Hematopoietic multipotent progenitor cell treated with erythropoietin and hydrocortisone succinate and interleukin-3 and kit ligand, for 17 days (in vitro differentiated cells): ENCODE measurements at places on chromosomes 1 and 21.

DNA sequence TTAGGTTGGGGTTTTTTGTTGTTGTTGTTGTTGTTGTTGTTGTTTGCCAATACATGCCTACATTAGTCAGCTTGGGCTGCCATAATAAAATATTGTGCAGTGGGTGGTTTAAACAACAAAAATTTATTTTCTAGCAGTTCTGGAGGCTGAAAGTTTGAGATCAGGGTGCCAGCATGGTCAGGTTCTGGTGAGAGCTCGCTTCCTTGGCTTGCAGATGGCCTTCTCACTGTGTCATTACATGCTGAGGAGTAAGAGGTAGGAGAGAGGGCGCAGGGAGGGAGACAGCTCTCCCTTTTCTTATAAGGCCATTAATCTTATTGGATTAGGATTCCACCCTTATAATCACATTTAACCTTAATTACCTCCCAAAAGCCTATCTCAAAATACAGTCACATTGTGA, 52.7 kb downstream of the DIRAS3 start:
- no peak for DNase-seq

DNA sequence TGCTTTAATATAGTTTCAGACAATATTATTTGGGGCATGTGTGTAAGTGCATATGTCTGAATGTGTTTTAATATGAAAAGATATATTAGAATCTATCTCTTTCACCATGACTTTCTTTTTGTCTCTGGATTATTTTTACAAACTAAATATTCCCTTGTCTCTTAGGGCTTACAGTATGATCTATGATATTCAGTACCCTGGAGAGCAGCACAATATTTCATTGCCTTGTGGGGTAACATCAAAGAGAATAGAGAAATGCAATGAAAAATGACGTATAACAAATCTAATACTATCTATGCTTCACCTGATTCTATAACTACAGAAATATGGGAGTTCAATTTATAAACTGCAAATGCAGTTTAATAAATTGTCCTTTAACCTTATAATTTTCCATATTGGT, 2084.5 kb downstream of the MRPL39 start:
- no peak for DNase-seq

- DNase-seq, result no peak
Measured at GRCh38 chr1:218942431-218942830, 231.2 kb upstream of the LYPLAL1 start.

DNA sequence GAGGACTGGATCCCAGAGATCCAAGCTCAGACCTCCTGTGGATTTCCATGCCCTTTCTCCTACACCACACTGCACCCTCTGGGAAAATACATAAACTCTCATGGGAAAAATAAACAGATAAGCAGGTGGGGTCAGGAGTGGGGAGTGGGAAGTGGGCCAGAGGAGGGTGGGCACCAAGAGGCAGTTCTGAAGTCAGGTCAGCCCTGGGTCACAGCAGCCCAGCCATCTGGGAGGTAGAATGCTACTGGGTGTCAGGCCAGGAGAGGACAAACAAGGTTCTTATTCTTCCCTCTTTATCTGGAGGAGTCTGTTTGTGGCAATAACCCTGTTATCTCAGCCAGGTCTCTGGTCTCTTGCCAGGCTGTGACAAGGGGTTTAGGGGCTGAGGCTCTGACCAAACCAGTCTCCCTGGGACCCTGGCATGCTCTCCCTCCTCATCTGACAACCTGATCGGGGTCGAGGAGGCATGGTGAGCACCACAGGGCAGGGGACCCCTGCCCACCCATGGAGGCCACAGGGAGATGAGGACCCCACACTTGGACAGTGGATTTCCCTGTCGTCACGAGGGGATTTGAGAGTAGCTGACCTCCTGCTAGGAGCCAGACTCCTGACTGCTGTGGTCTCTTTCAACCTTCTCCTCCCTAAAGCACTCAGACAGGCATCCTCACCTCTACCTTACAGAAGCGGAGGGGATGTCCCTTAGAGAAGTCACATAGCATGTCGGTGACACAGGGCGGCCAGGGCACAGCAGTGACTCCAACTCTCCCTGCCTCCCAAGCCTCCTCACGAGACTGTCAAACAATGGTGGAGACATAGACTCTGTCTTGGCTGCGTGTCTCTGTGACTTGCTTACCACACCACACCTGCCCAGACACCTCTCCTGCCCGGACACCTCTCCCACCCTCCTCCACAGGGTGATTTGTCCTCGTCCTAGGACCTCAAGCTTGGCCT, 51.3 kb upstream of the IFFO2 start:
- DNase-seq, result no peak

DNA sequence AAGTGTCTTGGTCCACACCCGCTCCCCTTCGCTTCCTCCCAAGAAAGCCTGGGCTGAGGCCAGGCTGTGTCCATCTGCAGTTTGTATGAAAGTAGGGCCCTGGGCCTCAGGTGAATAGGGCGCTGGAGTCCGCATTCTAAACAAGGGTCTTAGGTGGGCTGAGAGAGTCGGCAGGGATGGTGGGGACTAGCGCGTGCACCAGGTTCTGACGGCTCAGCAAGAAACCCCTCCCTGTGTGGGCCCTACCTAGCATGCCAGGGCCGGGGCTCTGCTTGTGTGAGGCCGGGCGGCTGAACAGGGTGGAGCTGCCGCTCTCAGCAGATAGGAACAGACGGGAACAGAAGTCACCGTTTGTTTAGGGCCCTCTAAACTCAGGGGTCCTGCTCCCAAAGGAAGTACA, 1.7 kb downstream of the ACTRT2 start:
- no peak for DNase-seq

- no peak for DNase-seq
Measured at GRCh38 chr1:53409233-53409632, 50.0 kb upstream of the DMRTB1 start.

GRCh38 chr1:154159554-154159953, 4.7 kb upstream of the NUP210L start:
- DNase-seq, result no peak

DNA sequence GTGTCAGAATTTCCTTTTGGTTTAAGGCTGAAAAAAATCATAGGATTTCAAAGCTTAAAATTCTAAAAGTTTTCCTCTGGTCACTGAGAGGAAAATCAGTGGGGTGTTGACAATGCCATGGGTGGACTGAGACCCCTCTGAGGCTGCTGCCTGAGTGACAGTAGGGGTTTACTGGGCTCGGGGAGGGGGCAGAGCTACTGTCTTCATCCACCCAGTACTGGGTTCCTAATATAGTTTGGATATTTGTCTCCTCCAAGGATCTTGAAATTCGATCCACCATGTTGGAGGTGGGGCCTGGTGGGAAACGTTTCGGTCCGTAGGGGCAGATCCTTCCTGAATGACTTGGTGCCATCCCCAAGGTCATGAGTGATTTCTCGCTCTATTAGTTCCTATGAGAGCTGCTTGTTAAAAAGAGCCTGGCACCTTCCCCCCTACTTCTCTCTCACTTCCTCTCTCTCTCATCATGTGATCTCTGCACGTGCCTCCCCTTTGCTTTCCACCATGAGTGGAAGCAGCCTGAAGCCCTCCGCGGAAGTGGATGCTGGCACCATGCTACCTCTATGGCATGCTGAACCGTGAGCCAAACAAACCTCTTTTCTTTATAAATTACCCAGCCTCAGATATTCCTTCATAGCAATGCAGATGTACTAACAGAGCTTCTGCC, 72.3 kb downstream of the MAP10 start:
- no peak for DNase-seq

DNA sequence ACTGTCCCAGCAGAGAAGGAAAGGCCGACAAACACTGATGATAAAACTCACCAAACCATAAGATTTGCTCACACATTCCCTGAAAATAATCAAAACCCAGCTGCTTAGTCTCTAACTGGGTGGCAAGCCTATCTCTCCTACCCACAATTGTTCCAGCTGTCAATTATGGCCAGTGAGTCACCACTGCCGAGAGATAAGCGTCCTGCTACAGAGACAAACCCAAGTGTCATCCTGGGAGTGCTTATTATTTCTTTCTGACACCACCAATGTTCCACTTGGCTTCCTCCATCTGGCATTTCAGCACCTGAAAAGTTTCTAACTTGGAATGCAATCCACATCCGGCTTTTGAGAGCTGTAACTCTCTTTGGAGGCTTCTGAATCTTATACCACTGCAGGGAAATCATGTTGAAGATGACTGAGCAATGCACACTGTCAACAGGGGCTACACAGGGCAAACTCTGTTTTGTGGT, 51.5 kb upstream of the VAV3 start:
- no peak for DNase-seq

GRCh38 chr1:58548371-58548770, 1.8 kb upstream of the OMA1 start:
- no peak for DNase-seq

GRCh38 chr1:24003331-24003972, 23.3 kb upstream of the SRSF10 start:
- no peak for DNase-seq

DNA sequence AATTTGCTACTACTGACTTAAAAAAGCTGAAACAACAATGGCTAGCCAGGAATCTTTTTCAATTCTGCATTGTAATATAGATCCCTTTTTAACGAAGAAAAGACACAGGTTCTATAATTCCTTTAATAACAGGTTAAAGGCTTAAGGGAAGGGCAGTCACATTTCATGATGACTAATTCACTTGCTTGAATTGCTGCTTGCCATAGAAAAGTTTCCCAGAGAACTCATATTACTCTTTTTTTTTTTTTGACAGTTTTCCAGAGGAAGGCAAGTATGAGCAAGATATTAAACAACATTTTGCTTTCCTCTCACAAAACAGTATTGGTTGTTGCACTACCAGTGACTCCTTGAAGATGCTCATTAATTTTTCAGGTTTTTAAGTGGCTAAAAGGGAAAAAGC, 60.9 kb downstream of the IL23R start:
- DNase-seq, result no peak

DNA sequence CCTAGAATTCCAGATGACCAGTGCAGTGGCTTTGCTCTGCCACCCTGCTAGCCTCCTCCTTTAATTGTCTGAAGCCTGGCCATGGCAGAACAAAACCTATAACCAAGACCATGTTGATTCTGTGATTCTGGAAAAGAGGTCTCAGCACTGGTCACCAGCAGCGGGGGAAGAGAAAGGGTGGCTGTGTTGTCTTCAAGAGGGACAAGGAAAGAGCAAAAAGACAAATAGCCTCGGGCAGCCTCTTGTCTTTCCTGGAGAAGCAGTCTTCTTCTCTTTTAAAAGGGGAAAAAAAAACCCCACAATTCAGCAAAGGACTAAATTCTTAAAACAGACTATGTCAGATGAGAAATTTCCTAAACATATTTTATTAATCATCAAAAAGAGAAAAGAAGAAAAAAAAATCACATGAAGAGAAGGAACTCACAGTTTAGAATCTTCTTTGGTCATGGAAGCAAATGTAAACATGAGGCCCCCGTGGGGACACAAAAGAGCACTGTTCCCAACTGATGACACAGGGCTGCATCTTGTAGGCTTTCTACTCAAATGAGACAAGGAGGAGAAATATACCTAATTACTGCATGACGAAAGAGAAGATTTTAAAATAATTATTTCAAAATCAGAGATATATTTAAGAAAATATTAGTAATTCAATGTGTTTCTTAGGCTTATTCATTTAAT, 36.3 kb upstream of the RAP1GAP start:
- DNase-seq, result no peak

- DNase-seq, result no peak
Measured at GRCh38 chr21:15437883-15438282, 291.9 kb upstream of the USP25 start.

DNA sequence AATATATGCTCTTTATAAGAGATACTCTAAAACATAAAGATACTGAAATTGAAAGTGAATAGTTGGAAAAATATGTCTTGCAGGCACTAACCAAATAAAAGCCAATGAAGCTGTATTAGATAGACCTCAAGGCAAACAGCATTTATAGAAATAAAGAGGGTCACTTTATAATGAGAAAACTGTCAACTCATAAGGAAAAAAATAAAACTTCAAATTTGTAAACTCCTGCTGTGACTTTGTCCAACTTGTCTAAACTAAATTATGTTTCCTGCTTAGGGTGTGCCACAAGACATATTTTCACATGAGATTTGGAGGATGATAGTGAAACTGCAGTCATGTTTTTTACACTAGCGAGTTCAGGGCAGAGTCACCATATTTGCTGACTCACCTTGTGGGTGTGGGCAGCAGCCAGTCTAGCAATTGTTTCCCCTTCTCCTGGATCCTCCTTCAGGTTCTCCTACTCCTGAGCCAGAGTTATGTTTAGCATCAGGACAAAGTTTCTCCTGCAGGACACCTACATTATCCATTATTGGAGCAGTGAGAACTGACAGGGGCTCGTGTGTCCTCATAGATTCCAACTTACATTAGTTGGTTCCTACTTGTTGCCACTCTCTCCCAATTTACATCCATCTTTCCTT, 43.8 kb downstream of the CD53 start:
- peak; percentile 77 for DNase-seq

GRCh38 chr1:37493336-37494098, 19.1 kb downstream of the ZC3H12A start:
- no peak for DNase-seq

DNA sequence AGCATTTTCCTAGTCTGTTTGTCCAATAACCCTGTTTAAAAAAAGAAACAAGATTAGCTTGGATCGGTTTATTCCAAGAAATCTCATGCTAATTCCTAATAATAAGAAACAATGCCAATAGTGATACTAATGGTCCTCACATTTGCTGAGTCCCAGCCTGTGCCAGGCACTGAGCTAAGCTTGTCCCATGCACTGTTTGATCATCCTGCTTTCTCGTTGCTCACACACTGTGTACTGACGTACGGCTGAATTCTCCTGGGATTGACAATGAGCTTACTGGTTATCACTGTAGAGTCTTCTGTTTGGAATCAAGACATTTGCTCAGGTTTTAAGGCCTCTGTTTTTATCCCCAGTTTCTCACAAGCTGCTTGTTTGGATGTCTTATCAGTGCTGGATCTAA, 71.1 kb downstream of the CACNA1E start:
- DNase-seq, result no peak

GRCh38 chr1:55127827-55128343, 87.3 kb downstream of the USP24 start:
- no peak for DNase-seq

DNA sequence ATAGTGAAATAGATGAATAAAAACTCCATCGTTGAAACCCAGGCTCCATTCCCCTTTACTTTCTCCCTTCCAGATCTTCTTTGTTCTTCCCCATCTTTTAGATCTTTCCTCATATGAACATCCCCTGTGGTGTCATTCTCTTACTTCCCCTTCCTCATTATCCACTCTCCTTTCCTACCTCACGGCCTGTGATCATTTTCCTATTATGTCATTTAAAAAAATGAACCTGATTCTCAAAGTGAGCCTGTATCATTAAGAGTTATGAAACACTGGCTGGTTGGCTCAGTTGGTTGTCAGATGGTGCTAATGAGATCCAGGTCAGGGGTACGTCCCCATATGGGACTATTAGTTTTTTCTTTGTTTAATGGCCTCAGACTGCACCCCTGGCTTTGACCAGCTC, 38.3 kb downstream of the TCEANC2 start:
- no peak for DNase-seq

DNA sequence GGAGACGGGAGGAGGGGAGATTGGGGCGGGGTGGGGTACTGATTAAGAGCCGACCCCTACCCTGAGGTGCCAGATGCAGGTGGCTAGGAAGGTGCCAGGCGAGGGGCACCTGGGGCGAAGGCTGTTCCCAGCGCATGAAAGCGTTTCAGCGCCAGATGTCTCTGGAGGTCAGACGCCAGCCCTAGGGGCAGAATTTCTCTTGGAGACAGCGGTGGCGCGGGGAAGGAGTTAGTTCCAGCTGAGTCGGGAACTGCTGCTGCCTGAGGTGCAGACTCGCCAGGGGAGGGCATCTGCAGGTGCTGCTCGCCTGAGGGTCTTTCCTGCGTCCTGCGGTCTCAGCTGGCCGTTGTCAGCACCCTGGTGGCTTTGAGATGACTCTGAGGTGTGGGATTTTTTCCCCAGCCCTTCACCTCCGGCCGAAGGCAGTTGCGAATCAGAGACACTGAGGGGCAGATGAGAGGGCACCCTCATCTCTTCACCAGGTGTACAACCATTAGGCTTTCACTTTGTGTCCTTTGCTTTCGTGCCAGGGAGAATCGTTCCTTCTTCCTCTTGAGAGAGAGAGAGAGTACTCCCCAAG, 539 bp downstream of the CGN start:
- DNase-seq, result no peak
